ENCODE measurements at places on chromosomes 4 and X. TPM values are rescaled to one million over a fixed set of nuclear protein-coding genes. Genes with fewer than 3 reads are reported as not detected.

GPR173 gene
- 0.56 TPM for total RNA-seq

RAB41 gene
- total RNA-seq = not detected

XAGE1B gene
- not detected for total RNA-seq

MAMLD1 gene
- 0.91 TPM for total RNA-seq

CT45A2 gene
- total RNA-seq = not detected

GATB gene
- 28.4 TPM for total RNA-seq

MAGEA2B gene
- not detected for total RNA-seq

GRCh38 chr4:137649711-137650450 is 117.6 kb upstream of the PCDH18 start:
- H3K4me1 ChIP-seq = no peaks in the 10 kb centered on the region
- no peaks in the 10 kb centered on the region for H3K36me3 ChIP-seq
- H3K4me3 ChIP-seq = no peak overlapping the region
- H3K27ac ChIP-seq = no peak overlapping the region
- H3K27me3 ChIP-seq = no peaks in the 10 kb centered on the region

DNA sequence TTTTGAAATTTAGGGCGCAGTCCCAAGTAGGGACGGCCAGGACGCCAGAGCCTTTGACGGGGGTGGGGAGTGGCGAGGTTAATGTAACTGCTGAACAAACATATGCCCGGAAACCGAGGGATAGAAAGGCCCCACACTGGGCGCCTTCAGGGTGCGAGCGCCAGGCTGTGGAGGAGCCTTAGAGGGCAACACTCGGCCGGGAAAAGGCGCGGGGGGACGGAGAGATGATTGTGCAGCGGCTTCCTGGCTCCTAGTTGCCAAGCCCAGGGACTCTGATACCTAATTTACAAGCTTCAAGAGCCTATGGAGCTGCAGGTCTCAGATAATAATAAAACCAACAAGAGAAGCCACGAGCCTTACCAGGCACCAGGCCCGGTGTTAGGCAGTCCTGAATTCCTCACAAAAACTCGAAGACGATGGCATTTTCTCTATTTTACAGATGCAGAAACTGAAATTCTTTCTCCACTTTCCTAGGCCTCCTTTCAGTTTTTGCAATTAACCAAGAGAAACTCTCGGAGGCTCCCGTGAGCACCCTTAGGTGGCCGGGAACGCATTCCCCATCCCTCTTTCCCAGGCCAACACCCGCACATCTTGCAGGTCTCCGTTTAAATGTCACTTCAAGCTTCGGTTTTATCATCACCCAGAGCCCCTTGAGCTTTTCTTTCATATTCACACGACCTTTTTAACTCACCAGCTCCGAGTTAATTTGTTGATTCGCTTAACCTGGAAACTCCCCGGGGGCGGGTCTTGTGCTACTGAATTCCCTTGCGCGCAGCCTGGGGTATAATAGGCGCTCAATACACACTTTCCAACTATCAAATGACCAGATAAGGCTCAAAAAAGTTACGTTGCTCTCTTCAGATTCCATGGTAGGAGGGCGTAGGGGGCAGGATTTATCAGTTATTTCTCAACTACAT is 6.4 kb upstream of the GSX2 start:
- DNase-seq = peak; percentile 55
- H3K27me3 ChIP-seq = peaks cover 80% of the 10 kb centered on the region
- H3K4me3 ChIP-seq = peak overlapping the region; percentile 68
- peaks cover 33% of the 10 kb centered on the region for H3K4me1 ChIP-seq
- H3K36me3 ChIP-seq = no peaks in the 10 kb centered on the region

DNA sequence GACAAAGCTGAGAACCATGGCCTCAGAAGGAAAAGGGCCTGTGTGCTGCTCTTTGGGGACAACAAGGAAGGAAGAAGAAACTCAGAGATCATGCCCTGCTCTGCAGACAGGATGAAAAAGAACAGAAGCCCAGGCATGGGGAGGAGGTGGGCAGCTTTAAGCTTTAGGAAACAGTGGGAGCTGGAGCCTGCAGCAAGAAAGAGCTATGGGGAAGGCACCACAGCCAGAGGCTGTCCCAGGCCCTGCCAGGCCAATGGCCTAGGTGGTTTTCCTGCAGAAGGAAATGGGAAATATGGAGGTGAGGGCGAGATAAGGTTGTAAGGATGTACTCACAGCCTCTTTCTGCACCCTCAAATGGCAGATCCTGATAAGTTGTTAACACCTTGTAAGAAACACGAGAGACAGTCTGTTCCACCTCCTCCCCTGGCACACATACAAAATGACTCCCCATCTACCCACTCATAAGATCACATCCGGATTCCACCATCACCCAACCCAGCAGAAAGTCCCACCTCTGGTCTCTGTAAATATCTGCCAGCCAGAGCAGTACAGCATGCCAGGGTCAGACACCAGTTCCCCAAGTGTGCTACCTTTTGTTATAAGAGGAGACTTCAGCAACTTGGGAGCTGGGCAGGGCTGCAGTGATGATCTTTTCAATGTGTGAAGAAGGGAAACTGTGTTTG is 105.2 kb downstream of the RTL5 start:
- H3K4me3 ChIP-seq = no peak overlapping the region
- no peak for DNase-seq
- H3K27ac ChIP-seq = no peak overlapping the region
- no peaks in the 10 kb centered on the region for H3K36me3 ChIP-seq

GRCh38 chrX:132218100-132218812 is 991 bp downstream of the RAP2C start:
- H3K27ac ChIP-seq = peak overlapping the region; percentile 84
- DNase-seq = peak; percentile 83
- peaks cover 11% of the 10 kb centered on the region for H3K36me3 ChIP-seq
- H3K4me3 ChIP-seq = peak overlapping the region; percentile 86

DNA sequence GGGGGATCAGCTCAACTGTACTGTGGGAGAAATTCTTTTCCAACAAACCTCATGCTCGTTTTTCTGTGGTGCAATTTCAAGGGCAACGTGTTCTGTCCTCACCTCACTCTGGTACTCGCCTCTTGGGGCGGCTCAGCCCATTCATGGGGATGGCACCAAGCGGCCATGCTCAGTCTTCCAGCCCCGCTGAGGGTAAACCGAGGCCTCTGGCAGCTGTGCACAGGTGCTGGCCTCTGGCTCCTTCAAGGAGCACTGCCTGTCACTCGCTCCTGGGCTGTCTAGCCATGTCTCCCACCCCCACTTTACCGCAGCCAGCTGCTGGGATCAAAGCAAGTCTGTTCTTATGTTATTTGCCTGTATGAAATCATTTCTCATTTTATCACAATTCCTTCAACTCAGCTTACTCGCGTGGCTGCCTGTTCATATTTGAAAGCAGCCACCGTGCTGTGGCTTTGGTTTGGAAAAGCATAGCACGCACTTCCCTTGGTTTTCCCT is 70.2 kb downstream of the MTMR1 start:
- no peak overlapping the region for H3K4me3 ChIP-seq
- H3K4me1 ChIP-seq = no peaks in the 10 kb centered on the region
- no peak for DNase-seq
- H3K27ac ChIP-seq = no peak overlapping the region

DNA sequence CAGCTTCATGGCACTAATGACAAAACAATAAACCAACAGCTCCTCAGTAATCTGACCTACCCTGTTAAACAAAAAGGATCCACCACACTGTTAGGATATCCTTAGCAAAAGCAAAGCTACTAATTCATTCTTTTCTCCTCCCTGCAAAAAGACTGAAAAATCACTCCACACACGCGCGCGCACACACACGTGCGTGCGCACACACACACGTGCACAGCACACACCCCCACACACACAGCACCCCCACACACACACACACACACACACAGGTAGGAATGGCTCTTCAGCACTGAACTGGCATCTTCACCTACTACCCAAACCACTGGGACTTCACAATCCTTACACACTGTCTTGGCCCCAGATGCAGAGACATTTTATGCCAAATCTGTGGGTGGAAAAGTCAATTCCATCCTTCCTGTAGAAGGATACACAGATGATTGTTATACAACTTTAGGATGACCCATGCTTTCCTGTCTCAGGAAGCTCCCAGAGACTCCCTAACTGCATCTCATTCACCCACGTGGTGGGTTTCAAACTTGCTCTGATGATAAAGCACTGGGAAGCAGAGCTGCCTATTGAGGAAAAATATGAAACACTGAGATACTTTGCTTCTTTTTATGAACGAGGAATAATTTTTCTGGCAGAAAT is 102.5 kb downstream of the TSPAN5 start:
- H3K27ac ChIP-seq = no peak overlapping the region
- peaks cover 9% of the 10 kb centered on the region for H3K4me1 ChIP-seq
- no peak for DNase-seq
- H3K36me3 ChIP-seq = peaks cover 16% of the 10 kb centered on the region
- no peaks in the 10 kb centered on the region for H3K27me3 ChIP-seq

DNA sequence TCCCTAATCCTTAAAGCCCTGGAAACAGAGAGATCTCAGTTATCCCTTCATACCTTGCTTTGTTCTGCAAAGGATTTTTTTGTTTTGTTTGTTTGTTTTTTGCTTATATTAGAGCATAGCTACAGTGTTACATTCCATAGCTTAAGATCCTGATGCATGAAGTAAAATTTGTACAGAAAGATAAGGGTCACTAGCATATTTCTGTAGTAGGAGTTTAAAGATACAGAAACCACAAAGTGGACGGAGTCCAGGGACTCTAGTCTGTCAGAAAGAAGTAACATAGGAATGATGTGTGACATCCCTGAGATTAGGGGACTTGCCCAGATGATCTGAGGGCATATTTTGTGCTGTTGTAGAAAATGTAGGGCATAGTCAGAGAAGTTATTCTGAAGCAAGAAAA is 151.9 kb upstream of the PLAC1 start:
- no peaks in the 10 kb centered on the region for H3K36me3 ChIP-seq
- peaks cover 4% of the 10 kb centered on the region for H3K4me1 ChIP-seq
- no peak overlapping the region for H3K4me3 ChIP-seq
- H3K27me3 ChIP-seq = no peaks in the 10 kb centered on the region
- no peak for DNase-seq

- peaks cover 4% of the 10 kb centered on the region for H3K27me3 ChIP-seq
- H3K27ac ChIP-seq = no peak overlapping the region
- H3K36me3 ChIP-seq = no peaks in the 10 kb centered on the region
- no peak for DNase-seq
- no peak overlapping the region for H3K4me3 ChIP-seq
These were observed 69.4 kb downstream of the EVC2 start for GRCh38 chr4:5638976-5639375.

DNA sequence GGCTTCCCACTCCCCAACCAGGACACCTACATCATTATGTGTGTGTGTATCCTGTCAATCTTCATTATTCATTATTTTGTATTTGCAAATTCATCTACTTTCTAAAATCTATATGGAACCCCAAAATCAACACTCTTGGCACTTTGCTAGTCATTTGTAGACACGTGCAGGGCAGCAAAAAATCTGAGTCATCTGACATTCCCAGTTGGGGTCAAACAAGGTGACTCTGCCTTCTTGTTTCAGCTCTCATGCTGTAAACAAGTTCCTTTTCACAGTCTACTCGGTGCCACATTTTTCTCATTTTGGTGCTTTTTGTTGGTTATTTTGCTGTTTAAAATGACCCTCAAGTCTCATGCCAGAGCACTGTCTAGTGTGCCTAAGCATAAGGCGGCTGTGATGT is 5.9 kb downstream of the MRFAP1L1 start:
- no peak overlapping the region for H3K4me3 ChIP-seq
- H3K4me1 ChIP-seq = peaks cover 51% of the 10 kb centered on the region
- H3K27me3 ChIP-seq = no peaks in the 10 kb centered on the region
- peaks cover 61% of the 10 kb centered on the region for H3K36me3 ChIP-seq
- no peak for DNase-seq

GRCh38 chr4:74692972-74693371 is 101.4 kb downstream of the BTC start:
- H3K4me1 ChIP-seq = no peaks in the 10 kb centered on the region
- H3K27ac ChIP-seq = no peak overlapping the region
- H3K36me3 ChIP-seq = no peaks in the 10 kb centered on the region
- H3K4me3 ChIP-seq = no peak overlapping the region
- peaks cover 5% of the 10 kb centered on the region for H3K27me3 ChIP-seq
- no peak for DNase-seq

DNA sequence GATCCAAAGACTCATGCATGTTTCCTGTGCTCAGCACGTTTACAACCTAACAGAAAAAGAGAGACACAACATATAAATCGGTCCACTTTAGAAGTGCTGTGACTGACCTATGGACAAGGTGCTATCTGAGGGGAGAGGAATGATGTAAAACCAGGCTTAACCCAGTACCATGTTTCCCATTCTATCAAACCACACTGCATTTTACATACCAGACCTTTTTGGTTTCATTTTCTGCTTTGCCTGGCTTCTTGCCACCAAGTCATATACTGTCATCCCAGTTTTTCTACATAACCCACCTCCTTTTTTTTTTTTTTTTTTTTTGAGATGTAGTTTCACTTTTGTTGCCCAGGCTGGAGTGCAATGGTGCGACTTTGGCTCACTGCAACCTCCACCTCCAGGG is 82.2 kb downstream of the KLF8 start:
- no peaks in the 10 kb centered on the region for H3K36me3 ChIP-seq
- no peaks in the 10 kb centered on the region for H3K27me3 ChIP-seq
- peaks cover 3% of the 10 kb centered on the region for H3K4me1 ChIP-seq
- H3K4me3 ChIP-seq = peak overlapping the region; percentile 8
- peak; percentile 2 for DNase-seq

- no peaks in the 10 kb centered on the region for H3K36me3 ChIP-seq
- no peaks in the 10 kb centered on the region for H3K27me3 ChIP-seq
- H3K4me1 ChIP-seq = no peaks in the 10 kb centered on the region
These were observed 29.4 kb downstream of the EVC2 start for GRCh38 chr4:5678977-5679376.

DNA sequence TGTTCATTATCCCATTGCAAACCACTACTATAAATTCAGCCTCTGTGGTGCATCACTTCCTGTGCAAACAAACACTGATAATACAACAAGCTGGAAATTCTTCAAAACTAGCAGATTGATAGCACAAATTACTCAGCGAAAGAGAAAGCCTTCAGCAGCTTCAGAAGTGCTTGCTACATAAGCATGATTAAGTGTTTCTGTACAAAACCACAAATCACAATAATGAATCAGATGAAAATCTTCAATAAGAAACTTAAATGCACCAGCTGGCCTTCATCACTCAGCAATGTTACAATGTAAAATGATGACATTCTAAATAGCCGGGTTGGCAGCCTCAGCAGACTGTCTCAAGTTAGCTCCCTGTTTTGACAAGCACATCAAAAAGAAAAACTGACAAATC is 262.2 kb downstream of the SPOCK3 start:
- no peak for DNase-seq
- H3K4me1 ChIP-seq = no peaks in the 10 kb centered on the region
- no peak overlapping the region for H3K27ac ChIP-seq

DNA sequence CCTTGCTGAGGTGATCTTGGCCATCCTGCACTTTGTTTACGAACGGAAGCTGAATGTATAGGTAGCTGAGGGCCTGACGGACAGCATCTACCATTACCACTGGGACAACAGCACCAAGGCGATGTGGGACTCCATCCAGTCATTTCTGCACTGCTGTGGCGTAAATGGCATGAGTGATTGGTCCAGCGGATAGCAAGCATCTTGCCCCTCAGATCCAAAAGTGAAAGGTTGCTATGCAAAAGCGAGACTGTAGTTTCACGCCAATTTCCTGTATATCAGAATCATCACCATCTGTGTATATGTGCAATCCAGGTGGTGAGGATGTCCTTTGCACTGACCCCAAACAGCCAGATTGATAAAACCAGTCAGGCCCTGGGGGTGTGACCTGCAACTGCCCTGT is 4.2 kb upstream of the PYURF start:
- H3K4me1 ChIP-seq = peaks cover 20% of the 10 kb centered on the region
- H3K27ac ChIP-seq = peak overlapping the region; percentile 1
- no peaks in the 10 kb centered on the region for H3K27me3 ChIP-seq
- H3K36me3 ChIP-seq = no peaks in the 10 kb centered on the region
- DNase-seq = no peak

- DNase-seq = no peak
- peak overlapping the region; percentile 66 for H3K27ac ChIP-seq
- peaks cover 6% of the 10 kb centered on the region for H3K27me3 ChIP-seq
- H3K4me3 ChIP-seq = no peak overlapping the region
- H3K36me3 ChIP-seq = no peaks in the 10 kb centered on the region
These were observed 622.1 kb downstream of the SPRY1 start for GRCh38 chr4:124018383-124019317.
